ENCODE measurements at places on chromosomes 7 and 10.

DNA sequence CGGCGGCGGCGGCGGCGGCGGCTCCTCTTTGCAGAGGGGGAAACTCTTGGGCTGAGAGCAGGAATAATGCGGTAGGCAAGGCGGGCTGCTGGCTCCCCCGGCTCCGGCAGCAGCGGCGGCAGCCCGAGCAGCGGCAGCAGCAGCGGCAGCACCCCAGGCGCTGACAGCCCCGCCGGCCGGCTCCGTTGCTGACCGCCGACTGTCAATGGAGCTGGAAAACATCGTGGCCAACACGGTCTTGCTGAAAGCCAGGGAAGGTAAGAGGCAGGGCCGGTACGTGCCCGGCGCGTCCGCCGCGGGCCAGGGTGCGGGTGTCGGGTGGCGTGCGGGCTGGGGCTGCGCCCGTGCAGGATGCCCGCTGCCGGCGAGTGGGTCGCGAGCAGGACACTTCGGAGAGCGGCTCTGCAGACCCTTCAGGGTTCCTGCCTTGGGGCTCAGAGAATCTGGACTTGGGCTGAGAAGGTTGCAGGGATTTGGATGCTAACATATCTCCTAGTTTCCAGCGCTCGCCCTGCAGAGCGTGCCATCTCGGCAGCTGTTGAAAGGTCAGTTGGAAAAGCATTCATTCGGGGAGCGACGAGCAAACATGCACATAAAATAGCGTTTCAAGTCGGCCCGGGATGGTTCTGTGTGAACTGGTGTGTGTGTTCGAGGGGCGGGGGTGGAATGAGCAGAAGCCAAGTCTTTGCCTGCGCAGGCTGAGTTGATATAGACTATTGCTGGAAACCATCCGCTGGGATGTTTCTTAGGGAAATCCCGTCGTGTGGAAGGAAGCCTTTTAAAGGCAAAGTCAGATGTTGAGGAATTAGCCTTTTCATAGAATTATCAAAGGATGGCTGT lies 562 bp downstream of the GRK5 start:
- peak; percentile 54 for DNase-seq

DNA sequence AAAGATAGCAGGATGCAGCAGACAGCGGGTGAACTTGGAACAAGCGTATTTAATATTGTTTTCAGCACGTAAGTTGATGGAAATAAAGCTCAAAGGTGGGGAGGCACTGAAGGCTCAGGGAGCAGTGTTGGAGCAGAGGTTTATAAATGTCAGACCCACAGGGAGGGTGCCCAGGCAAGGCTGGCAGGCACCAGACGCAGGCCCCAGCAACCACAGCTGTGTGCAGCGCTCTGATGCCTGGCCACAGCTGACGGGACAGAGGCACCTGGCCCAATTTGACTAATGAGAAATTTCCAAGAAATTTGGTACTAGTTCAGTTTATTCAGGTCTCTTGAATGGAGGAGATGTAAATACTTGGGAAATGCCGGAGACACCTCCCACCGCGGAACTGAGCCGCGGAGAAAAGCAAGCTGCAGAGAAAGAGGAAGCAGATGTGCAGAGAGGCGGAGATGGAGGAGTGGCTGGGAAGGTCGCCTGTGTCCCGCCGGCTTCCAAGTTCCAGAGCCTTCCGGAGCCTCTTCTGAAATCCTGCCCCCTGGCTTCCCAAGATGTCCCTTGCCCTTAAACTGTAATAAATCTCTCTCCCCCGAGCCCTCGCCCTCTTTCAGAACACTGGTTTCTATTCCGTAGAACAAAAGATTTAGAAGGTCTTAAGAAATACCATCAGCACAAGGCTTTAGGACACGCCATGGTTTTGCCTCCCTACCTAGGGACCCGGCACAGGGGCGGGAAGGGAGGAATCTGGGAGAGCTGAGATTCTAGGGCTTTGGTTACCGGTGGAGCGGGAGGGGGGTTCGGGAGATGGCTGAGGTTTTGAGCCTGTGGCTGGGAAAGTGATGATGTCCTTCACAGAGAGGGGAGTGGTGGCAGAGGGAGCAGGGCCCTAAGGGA lies 38.4 kb upstream of the PLXNA4 start:
- DNase-seq: peak; percentile 87

GRCh38 chr7:96728139-96728538 lies 18.5 kb upstream of the SEM1 start:
- no peak for DNase-seq

DNA sequence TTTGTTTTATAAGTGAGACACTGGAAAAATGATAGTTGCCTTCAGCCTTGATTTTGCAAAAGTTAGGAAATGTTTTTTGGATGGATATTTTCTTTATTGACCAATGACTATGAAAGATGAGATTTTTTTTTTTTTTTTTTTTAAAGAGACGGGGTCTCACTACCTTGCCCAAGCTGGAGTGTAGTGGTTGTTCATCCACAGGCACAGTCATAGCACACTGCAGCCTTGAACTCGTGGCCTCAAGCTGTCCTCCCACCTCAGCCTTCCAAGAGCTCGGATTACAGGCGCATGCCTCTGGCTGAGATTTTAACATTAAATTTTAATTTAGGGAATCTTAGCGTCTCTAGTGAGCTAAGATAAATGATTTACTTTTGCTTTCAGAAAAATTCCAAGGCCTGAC lies 66.2 kb downstream of the LOXL4 start:
- DNase-seq: no peak

- no peak for DNase-seq
Observed at GRCh38 chr10:102468683-102469082, 17.3 kb upstream of the C10orf95 start.

DNA sequence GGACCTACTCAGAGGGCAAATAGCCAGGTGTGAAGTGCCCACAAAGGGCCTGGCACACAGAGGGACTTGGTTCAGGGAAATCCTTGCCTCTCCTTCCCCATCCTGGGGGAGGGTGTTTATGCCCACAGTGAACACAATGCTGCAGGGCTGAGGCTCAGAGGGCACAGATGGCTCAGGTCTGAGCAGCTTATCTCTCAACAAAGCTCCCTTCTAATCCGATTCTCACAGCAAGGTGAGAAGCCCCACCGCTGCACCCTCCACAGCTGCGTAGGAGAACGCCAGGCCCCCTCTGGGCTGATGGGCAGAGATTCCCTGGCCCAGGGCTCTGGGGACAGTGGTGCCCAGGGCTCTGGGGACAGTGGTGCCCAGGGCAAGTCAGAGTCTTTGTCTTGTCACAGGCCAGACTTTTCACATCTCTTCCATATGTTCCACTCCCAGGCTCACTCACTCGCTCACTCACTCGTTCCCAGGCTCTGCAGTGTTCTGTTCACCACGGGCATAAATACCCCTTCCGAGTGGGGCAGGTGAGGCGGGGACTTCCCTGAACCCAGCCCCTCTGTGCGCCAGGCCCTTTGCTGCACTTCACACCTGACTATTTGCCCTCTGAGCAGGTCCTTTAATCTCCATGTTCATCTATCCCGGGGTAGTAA lies 8.7 kb upstream of the CDHR1 start:
- no peak for DNase-seq

DNA sequence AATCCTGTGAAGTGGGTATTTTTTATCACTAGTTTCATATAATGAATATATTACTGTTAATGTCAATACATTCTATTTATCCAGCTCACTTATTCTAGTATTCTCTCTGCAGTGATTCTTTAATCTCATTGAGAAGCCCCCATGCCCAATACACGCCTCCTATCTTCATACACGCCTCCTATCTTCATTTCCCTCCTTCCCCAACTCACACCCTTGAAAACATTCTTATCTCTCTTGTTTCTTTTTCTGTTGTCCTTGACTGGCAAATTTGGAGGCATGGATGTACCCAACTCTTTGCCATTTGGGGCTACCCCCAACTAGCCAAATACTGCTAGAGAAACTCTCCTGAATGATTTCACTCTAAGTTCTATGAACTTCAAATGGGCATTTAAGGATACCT lies 40.5 kb downstream of the ST8SIA6 start:
- no peak for DNase-seq

DNA sequence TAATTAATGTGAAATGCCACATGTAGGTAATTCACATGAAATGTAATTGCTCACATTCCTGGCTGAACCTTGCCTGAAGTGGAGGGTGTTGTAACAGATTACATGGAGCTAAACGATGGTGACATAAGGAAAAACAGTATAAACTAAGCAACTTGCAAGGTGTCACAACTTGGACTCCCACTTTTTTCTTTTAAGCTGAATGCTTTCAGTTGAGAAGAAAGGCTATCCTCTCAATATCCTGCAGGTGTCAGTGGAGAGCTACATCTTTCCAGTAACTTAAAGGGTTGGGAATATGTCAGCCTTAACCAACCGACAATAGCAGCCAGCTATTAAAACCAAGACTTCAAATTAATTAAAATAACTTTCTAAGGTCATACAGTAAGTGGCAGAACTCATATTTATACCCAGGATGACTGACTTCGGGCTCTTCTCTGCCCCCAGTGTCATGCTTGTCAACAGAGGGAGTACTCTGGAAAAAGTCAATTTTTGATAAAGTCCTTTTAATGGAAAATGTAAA lies 33.7 kb downstream of the NRBF2 start:
- DNase-seq: peak; percentile 87

DNA sequence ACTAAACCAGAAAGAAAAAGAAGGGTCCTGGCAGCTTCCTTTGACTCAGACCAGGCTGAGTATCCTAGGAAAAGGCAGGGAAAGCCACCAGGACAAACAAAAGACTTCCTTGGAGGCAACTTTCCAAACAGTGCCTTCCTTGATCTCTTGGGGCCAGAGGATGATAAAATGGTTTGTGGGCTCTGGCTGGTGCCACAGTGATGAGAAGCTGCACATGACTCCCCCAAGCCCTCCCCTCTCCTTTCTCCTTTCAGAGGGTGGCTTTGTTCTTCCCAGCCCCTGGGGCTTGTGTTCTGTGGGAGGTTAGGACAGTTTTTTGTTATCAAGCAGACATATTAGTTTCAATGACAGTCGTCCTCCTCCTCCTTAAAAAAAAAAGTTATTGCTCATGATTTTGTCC lies 183.2 kb downstream of the SEM1 start:
- no peak for DNase-seq

Measured in GM23338 (cell line).